CD8-positive, alpha-beta T cell (primary cell): ENCODE measurements at places on chromosomes 3 and 15.

DNA sequence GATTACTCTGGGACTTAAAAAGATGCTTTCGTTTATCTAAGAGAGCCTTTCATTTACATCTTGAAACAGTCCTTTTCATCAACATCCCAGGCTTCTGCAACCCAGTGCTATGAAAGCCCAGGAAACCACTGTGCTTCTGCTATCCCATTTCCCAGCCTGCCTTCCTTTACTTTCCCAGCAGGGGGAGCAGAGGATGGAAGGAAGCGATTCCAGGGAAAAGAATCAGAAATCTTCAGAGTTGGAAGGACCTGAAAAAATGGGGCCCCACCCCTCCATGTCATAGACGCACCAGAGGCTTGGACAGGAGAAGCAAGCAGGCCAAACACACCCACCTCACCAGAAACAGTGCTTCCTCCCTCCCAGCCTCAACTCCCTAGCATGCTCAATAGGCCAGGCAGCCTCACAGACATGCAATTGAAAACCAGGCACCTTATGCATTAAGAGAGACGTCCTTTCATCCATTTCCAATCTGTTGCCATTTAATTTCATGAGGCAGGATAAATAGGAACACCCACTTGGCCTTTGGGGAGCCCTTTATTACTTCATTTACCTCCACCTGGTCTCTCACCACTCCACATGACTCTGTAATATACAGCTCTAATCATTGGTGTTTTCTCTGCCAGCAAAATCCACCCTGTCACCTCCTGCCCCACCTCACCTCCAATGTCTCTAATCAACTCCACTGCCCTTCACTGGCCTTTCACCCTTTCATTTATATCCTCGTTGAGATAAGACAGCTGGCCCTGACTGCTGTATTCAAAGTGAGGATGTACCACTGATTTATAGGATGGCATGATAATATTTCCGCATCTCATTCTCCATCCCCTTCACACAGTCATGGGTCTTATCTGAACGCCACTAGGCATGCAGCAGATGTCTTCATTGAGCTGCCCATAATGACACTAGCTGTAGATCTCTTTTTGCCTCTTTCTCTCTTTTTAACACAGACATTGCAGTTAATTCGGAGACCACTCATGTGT lies 583.9 kb downstream of the NTRK3 start:
- DNase-seq = no peak

DNA sequence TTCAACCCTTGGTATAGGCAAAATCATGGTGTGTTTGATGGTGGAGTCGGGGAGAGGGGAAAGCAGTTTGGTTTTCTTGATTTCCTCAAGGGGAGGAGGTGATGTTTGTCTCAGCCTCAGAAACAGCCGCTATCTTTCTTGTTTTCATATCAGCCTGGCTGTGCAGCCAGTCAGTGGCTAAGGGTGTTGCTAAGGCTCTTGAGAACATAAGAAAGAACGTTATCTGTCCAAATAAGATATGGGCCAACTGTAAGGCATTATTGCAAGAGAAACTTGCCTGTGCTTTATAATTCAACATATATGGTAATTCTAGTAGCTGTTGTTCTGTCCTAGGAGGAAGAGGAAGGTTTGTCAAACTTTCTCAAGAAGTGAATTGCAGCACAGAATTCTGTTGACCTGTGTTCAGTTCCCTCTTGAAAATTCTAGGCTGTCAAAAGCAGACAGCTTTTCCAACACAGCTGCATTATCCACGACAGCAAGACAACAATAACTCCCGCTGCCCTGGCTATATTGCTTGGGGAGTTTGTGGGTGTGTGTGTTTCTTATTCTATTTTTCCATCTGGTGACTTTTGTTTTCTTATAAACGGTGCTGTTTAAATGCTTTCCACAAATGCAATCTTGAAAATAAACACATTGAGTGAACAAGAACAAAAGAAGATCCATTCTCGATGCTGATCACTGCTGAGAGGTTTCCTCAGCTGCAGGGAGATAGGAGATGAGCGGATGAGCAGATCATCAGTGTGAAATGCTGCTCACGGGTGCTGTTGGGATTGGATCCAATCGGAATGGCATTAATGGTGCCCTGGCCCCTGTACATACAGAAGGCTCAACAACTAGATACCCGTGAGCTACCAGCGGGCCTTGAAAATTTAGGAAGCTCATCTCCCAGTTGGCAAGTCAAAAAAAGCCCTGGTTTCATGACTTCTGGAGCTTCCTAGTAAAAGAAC lies 90.8 kb upstream of the TNFAIP8L3 start:
- DNase-seq = no peak

- no peak for DNase-seq
These were observed 211.1 kb downstream of the PTPRG start for GRCh38 chr3:61772456-61772855.

GRCh38 chr3:87006844-87007439 lies 16.0 kb upstream of the VGLL3 start:
- DNase-seq = no peak

- DNase-seq = no peak
These were observed 945.7 kb upstream of the CFAP20DC start for GRCh38 chr3:59995563-59995962.

GRCh38 chr3:7423036-7423435 lies 562.1 kb downstream of the GRM7 start:
- no peak for DNase-seq

- DNase-seq = no peak
These were observed 199.6 kb downstream of the SLC9A9 start for GRCh38 chr3:143648708-143649107.

GRCh38 chr3:178537122-178537705 lies 978 bp downstream of the KCNMB2 start:
- no peak for DNase-seq

DNA sequence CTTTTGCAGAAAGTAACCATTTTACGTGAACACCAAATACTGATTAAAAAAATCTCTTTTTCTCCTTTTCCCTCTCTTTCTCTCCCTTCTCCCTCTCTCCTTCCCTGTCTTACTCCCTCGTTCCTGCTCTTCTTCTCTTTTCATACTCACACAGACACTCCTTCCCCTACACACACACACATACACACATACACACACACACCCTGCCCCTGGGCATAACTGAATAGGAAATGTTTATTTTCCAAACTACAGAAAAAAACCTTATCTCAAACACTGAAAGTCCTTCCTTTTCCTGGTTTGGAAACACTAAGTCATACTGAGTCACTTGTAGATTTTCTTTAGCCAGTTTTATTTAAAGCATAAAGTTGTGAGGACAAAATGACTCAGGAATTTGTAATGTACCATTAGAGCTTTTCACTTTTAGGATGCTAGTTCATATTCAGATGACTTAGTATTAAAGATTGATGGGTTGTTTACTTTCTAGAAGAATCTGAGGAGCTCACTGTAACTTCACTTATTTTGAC lies 62.4 kb downstream of the MBNL1 start:
- no peak for DNase-seq

DNA sequence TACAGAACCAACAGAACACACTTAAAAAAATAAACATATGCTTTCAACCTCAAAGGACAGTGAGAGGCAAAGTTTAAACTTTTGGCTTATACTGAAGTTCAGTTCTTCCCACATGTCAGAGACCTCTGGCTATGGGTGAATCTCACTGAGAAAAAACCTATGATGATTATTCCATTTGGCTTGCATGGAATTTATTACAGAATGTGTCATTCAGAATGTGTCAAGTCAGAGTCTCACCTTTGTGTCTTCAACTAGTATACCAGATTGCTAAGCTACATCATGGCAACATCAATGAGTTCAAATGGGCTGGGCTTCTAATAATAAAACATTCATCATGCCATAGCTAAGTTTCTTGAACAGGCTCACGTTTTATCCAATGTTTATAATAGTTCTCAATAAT lies 987.0 kb downstream of the NTRK3 start:
- DNase-seq = no peak

- DNase-seq = no peak
These were observed 42.2 kb downstream of the ZBTB11 start for GRCh38 chr3:101634591-101635196.

DNA sequence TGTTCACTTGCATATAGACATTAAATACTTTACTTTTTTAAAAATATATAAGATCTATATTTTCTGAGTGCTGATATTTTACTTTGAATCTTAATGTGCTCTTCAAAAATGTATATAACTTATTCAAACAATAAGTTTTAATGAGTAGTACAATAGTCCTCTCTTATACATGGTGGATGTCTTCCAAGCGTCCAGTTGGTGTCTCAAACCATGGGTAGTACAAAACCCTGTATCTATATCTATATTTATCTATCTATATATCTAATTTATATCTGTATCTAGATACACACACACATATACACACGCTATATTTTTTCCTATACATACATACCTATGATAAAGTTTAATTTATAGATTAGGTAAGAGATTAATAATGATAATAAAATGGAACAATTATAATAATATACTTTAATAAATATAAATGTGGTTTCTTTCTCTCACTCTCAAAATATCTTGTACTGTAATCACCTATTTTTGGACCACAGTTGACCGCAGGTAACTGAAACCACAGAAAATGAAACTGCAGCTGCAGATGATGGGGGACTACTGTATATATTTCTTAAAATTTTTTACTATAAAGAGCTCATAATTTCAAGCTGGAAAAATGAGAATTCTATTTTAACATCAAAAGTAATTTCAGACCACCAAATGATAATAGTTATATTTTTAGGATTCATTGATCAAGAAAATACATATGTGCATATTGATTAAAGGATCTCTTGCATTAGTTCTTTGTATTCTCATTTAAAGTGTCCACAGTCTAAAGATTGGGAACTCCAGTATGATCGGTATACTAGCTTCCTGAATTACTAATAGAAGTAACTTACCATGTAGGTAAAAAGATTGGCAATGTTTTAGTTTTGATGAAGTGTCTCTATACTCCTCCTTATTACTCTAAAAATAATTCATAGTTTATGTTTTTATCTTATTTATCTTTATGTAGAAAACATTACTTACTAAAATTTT lies 215.1 kb upstream of the MLF1 start:
- no peak for DNase-seq

GRCh38 chr15:46386356-46386755 lies 751.5 kb downstream of the SQOR start:
- no peak for DNase-seq

GRCh38 chr3:185734725-185735096 lies 90.1 kb downstream of the IGF2BP2 start:
- DNase-seq = no peak

GRCh38 chr3:195558602-195559001 lies 15.5 kb upstream of the PPP1R2 start:
- DNase-seq = no peak

- no peak for DNase-seq
These were observed 132.3 kb upstream of the MCTP2 start for GRCh38 chr15:94098921-94099573.

DNA sequence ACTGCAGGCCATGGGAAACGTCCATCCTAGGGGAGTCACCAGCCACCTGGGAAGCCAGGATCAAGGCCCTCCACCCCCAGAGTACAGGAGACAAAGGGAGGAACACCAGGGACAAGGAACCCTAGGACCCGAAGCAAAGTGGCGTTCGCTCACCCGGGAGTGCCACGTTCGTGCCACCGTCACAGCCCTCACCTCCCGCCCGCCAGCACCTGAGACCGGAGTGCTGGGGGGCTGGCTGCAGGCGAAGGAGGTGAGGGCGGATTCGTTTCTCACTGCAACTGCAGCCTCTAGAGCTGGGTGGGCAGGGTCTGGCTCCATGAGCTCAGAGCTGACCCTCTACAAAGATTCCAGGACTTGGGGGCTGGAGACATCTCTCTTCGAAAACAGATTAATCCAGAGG lies 26.3 kb downstream of the ZDHHC19 start:
- no peak for DNase-seq

DNA sequence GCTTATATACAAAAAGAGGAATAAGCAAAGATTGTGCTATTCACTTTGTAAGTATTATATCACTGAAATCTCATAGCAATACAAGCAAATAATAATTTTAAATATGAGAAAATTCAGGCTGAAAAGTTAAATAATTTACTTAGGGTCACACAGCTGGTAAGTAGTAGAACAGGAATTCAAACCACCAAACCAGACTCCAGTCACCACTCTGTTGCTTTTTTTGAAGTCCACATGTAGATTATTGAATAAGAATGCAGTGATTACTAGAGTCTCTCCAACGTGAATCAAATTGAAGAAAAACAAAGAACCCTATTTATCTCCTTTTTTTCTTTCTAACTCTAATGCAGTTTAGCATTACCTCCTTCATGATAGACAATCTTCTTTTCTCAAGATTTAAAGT lies 15.9 kb downstream of the SPICE1 start:
- DNase-seq = no peak

DNA sequence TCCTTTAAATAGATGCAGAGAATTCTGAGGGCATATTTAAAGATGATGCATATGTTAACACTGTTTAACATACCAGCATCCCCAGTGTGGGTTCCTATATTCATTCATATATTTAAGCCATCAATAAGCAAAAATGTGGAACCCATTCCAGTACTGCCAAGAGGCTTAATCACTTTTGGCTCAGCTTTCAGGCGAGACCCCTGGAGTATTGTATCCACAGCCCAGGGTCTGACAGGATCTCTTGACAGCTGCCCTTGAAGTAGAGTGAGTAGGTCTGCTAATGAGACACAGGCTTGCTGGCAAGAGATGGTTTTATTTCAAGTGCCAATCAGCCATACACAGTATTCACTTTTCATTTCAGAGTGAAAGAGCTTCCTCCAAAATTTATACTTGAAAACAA lies 367.3 kb downstream of the OCA2 start:
- DNase-seq = no peak

DNA sequence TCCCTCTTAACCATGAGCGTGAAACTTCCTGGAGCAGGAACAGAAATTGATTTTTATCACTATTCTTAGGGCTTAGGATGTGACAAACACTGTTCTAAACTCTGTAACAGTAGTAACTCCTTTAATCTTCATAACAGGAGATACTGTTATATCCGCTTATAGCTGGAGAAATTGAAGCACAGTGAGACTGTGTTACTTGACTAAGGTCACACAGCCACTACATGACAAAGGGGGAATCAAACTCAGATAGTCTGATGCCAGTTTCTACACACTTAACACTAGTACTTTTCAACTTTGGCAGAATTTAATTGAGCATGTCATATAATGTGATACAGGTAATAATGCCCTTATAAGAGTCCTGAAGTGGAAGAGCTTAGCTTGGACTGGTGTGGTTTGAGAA lies 800 bp upstream of the TARS3 start:
- DNase-seq = no peak

DNA sequence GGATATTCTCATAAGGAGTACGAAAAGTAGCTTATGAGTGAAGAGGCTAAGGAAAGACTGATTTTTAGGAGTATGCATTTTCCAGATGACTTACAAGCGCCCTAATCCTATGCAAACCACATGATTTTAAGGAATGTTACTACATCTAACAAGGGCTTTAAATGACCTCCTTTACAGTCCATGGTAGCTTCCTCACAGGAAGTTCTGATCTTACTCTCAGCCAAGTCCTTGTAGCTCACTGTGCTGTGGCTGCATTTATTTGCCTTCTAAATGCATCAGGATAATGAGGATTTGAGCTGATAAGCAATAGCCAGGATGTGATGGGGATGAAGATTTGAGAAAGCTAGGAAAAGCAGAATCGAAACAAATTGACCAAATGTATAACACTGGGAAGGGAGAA lies 896.0 kb downstream of the MCTP2 start:
- no peak for DNase-seq

GRCh38 chr3:175093748-175094147 lies 234.6 kb downstream of the NAALADL2 start:
- no peak for DNase-seq

- DNase-seq = no peak
These were observed 62.9 kb downstream of the ATG7 start for GRCh38 chr3:11335056-11335608.

GRCh38 chr3:29527246-29527645 lies 246.4 kb downstream of the RBMS3 start:
- DNase-seq = no peak

- no peak for DNase-seq
These were observed 4.6 kb upstream of the PRICKLE2 start for GRCh38 chr3:64229903-64230302.

- no peak for DNase-seq
These were observed 46.1 kb upstream of the TNFSF10 start for GRCh38 chr3:172569128-172570008.
